ENCODE measurements at places on chromosomes 2 and 18.
A peak's percentile ranks its signal among the peaks of the same experiment; 100 is the strongest.

- DNase-seq: no peak
Observed at GRCh38 chr2:225597911-225598310, 198.4 kb downstream of the NYAP2 start.

DNA sequence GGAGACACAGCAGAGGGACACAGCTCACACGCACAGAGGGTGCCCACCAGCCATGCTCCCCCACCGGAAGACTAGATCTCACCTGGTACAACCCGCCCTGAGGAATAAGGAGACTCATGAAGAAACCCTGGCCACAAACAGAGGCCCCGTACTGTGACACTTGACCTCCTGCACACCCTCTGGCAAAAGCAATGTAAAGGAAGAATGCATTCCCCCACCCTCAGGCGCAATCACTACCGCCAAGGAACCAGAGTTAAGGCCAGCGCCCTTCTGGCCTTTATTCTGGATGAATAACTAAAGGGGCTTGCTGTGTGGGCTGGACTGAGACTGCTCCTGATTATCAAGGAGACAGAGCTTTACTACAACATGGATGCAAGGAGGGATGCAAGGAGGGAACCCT is 509.2 kb upstream of the SPHKAP start:
- DNase-seq: no peak

DNA sequence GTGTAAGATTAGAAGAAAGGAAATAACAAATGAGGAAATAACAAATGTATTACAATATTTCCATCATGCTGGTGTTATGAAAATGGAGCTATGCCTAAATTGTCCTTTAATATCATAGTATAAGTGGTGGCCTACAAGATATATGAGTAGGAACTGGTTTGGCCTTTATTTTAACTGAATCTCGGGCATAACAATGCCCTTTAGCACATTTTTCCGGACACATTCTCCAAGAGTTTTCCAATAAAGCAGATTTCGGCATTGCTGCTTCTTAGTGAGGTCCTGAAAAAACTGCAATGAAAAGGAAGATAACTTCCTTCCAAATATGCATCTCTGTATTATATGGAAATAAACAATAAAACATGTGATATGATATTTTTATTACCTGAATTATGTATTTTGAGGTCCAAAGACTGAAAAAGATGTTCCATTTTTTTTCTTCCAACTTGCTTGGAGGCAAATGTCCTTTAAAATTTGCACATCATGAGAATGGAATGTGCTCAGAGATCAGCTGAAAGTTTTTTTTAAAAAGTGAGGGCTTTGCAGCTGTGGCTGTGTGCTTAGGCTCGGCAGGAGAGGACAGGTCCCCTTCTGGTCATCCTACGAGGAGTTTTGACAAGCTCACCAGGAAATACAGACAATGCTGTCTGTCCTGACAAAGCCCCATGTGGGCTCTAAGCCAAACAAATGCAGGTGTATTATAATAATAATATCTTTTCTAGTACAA is 132.3 kb upstream of the RND3 start:
- DNase-seq: no peak

- no peak for DNase-seq
Observed at GRCh38 chr2:233424154-233424951, 70.1 kb downstream of the DGKD start.

DNA sequence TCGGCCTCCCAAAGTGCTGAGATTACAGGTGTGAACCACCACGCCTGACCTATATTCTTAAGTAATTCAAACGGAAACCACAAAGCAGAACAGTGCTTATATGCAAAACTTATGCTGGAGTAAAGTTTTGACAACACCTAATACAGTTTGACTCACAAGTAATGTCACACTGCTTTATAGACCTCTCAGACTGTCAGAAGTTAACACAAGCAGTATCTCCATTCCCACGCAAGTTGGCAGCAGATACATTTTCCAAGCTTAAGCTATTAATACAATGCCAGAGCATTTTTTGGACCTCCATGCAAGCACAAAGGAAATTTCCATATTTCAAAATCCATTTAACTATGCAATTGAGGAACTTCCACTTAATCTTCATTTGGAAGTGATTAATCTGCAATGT is 21.0 kb upstream of the SANBR start:
- no peak for DNase-seq

DNA sequence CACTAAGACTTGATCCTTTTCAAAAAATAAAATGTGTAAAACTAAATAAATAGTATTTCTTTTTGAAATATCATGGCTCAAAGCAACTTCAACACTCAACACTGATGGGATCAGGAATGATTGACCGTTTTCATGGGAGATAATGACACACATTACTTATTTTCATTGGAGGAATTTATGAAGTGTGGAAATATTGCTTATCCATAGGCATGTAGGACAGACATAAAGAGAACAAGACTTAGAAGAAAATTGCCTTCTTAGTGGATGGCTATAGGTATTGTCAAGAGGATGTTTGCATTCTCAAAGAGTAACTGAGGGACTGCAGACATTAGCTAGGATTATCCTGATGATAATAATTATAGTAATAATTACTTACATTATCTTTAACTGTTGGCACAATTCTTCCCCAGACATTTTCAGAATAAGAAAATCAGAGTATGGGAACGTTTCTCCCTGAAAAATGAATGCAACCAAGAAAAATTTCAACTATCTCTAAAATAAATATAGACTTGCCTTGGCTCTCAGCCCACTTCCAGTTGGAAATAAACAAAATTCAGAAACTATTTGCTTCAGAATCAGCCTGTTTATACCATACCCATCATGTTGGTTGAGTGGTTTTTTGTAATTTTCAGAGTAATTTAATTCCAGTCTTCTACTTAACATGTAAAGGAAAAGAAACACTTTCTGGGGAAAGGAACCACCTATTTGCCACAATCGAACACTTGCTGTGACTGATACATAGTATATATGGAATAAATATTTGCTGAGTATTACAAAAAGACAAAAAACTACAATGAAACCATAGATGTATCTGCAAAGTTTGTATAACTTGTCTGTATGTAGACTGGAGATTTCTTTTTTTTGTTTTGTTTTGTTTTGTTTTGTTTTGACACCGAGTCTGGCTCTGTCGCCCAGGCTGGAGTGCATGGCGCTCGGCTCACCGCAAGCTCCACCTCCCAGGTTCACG is 165.7 kb downstream of the TMX3 start:
- DNase-seq: no peak

DNA sequence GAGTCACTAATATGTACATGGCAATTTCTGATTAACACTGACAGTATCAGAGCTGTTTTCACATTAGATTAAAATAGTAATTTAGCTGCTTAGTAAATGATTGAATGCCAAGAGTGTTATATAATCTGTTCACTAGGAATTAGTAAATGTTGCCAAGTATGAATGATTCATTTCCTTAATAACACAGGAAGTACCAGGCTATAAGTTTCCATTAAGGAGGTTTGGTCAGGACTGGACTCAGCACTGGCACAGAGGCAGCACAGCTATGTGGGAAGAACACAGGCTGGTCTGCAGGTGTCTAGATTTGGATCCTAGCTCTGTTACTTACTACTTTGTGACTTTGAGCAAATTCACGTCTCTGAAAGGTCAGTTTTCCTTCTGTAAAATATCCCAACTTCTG is 97.2 kb downstream of the TDRD15 start:
- DNase-seq: no peak

GRCh38 chr2:17079262-17079661 is 413.6 kb upstream of the CYRIA start:
- DNase-seq: no peak

DNA sequence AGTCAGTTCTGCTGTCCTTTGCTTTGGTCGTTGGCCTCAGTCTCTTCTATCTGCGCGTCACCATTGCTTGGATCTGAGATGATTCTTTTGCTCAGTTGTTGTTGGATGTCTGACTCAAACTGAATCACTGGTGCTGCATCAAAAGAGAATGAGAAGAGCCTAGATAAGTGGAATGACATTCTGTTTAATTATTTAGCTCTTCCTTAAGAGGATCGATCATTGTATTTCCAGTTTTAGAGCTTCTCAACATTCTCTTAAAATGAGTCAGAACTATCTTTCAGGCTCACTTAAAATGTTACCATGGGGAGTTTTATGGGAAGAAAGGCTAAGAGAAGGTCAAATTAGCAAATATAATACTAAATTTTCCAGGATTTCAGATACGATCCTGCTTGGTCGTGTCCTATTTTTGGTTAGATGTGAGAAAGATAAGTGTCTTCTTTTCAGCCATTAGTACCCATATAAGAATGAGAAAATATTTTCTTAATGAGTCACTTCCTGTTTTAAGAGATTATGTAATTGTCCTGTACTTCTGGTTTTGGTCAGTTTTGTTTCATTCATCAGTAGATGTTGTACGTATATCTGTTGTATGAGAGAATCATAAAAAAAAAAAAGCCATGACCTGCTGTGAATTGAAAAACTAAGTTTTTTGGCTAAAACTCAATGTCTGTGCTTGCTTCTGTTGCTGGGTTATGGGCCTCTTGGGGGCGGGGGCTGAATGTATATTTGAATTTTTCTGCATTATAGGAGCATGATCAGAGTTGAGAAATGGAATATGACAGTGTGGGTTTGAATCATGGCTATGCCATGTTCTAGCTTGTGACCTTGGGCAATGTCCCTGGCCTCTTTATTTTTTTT is 31.6 kb upstream of the CASP10 start:
- no peak for DNase-seq

DNA sequence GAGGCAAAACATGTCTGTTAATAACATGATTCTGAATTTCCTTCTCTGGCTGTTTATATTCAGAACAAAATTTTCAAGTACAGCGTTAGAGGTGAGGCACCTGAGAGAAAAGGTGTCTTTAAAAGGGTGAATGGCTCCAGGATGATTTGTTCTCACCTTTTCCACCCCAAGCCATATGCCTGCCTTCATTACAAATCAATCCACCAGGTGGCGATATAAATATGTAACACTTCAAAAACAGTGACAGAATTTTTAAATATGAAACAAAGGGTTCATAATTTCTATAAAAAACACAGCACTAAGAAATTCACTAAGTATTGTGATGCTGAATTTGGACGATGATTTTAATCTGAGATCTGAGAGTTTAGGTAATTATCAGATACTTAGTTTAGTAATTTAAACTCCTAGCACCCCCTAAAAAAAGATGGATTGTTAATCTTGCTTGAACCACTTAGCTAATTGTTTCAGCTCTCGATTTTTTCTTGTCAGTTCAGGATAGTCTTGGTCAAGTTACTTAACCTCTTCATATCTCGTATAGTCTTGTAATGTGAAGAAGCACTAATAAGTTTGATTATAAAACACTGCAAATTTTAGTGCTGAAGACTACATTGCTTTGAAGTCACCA is 528.8 kb downstream of the CPS1 start:
- peak; percentile 19 for DNase-seq

- DNase-seq: no peak
Observed at GRCh38 chr2:16031058-16031847, 90.9 kb downstream of the MYCN start.

DNA sequence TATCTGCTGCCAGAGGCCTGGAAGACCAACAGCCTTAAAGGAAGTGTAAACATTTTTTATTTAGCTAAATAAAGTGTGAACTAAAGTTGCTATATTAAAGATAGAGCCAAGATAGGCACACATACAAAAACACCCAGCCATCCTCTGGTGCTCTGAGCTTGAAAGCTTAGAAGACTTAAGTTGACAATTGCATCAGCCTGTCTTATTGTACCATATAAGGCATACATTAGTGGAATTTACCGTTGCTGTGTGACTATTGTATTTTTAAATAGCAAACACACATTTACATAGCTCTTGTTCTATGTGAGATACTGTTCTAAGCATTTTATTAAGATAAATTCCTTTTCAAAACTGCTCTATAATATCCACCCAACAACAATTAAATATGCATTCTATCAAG is 736.6 kb upstream of the ZEB2 start:
- no peak for DNase-seq

- no peak for DNase-seq
Observed at GRCh38 chr2:156476850-156477206, 40.6 kb downstream of the GPD2 start.

DNA sequence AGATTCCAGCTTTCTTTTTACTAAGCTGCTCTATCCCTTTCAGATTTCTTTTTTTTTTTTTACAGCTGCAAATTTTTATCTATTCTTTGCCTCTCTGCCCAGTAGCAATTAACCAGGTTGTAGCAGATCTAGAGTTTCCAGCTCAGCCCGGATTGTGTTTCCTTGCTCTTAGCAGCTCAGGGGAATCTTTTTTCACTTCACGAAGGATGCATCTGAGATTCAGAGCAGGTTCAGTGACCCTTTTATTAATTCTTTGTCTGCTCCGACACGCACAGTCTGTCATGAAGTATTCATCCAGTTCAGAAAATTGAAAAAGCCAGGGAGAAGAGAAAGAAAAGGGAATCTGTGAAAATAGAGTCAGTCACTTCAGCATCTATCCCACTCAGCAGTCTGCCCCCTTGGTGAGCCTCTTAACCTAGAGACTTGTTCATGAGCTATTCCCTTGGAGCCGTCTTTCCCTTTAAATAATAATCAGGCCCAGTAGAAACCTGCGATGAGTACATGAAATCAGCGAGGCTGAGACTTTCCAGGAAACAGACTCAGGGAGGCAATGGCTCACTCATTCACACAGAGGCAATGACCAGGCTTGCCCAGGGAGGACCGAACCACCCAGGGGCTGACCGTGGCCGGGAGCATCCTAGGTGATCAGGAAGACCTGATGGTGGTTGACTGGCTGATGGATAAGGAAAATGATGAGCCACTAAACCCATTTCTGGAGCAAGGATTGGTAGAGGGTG is 103.4 kb upstream of the ITGA6 start:
- no peak for DNase-seq

DNA sequence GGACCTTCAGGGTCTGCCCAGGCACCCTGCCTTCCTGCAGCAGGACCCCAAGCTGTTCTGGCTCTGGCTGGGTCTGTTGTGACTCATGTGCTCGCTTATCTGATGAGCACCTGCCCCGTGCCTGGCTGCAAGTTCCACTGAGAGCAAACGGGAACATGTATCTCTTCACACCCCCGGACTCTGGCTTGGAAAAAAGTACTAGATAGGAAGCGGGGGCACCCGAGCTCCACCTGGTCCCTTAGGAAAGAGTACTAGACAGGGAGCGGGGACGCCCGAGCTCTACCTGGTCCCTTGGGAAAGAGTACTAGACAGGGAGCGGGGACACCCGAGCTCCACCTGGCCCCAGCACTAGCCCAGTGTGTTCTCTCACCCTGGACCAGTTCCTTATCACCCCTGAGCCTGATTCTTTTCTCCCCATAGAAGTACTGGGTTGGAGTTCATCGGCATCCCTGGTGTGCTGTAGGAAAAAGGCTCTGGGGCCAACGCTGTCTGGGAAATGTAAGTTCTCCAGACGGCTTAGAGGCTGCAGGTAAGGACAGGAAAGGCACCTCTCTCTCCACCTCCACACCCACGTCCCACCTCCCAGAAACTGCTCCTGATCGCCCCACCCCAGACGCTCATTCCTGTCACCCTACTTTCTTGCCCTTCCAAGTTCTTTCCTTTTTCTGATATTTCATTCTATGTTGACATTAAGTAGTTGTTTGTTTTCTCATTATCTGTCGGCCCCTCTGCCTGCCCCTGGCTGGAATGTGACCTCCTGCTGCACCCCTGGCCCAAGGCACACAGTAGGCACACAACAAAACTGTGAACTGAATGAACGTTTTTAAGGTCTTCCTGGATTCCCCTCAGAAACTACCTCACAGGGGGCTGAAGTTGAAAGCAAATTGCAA is 40.2 kb downstream of the HDAC4 start:
- DNase-seq: no peak

Data from NCI-H1105 treated with DMSO at 0.1 percent for 48 hours (cell line).